ENCODE measurements at places on chromosomes 5 and 9. TPM values are rescaled to one million over a fixed set of nuclear protein-coding genes. Genes with fewer than 3 reads are reported as not detected.

The F2RL2 gene
- total RNA-seq = 0.04 TPM

The QRFP gene
- not detected for total RNA-seq

The PCDHGA12 gene
- 3.5 TPM for total RNA-seq

The PCDHB9 gene
- 0.10 TPM for total RNA-seq

The AKNA gene
- 5.4 TPM for total RNA-seq

The SPINK4 gene
- not detected for total RNA-seq

The ST6GALNAC4 gene
- 18.5 TPM for total RNA-seq

The SPARC gene
- total RNA-seq = 490 TPM

The PCDHB14 gene
- 0.07 TPM for total RNA-seq

The IL13 gene
- total RNA-seq = not detected

The AJM1 gene
- total RNA-seq = 0.42 TPM

The JAK2 gene
- 6.4 TPM for total RNA-seq

The PAIP1 gene
- 74.7 TPM for total RNA-seq

The NDST1 gene
- 53.4 TPM for total RNA-seq

The C1QTNF3 gene
- total RNA-seq = 0.41 TPM

The ELOVL7 gene
- 7.2 TPM for total RNA-seq

The HEMGN gene
- not detected for total RNA-seq

The DIRAS2 gene
- not detected for total RNA-seq

The CDC26 gene
- 49.8 TPM for total RNA-seq

The WHRN gene
- total RNA-seq = 2.8 TPM

The NUTM2F gene
- total RNA-seq = not detected

The CCL27 gene
- total RNA-seq = 0.95 TPM

The KIF4B gene
- 0.03 TPM for total RNA-seq

The GLDC gene
- 1.3 TPM for total RNA-seq

The TGFBI gene
- 86.9 TPM for total RNA-seq

The SNCAIP gene
- not detected for total RNA-seq

The IRX1 gene
- 7.5 TPM for total RNA-seq

The PRELID2 gene
- total RNA-seq = 11.2 TPM

The NRG2 gene
- 0.42 TPM for total RNA-seq

The FAXDC2 gene
- total RNA-seq = 4.7 TPM

The STARD4 gene
- total RNA-seq = 84.2 TPM

The CDH6 gene
- total RNA-seq = not detected

The SPACA9 gene
- 2.5 TPM for total RNA-seq

The CA9 gene
- total RNA-seq = 0.27 TPM

The FBXL7 gene
- total RNA-seq = 4.8 TPM

The PCDHB12 gene
- not detected for total RNA-seq

The SIT1 gene
- total RNA-seq = not detected

The GPR150 gene
- total RNA-seq = not detected

The MED7 gene
- total RNA-seq = 10.9 TPM

The CYLC2 gene
- total RNA-seq = not detected

The LRRC70 gene
- 0.39 TPM for total RNA-seq
